ENCODE measurements at places on chromosomes 6 and 20. TPM values are rescaled to one million over a fixed set of nuclear protein-coding genes. Genes with fewer than 3 reads are reported as not detected.

REV3L gene
- 11.7 TPM for total RNA-seq

DNMT3B gene
- 1.6 TPM for total RNA-seq

MDFI gene
- not detected for total RNA-seq

LPIN3 gene
- total RNA-seq: 32.2 TPM

GSTA2 gene
- total RNA-seq: 45.2 TPM

CAP2 gene
- total RNA-seq: 2.5 TPM

OLIG3 gene
- not detected for total RNA-seq

MRAP2 gene
- total RNA-seq: 0.13 TPM

EFCAB8 gene
- 0.15 TPM for total RNA-seq

C6orf15 gene
- total RNA-seq: not detected

KCNQ2 gene
- total RNA-seq: not detected

SYNE1 gene
- 31.3 TPM for total RNA-seq

CFAP206 gene
- not detected for total RNA-seq

DNA sequence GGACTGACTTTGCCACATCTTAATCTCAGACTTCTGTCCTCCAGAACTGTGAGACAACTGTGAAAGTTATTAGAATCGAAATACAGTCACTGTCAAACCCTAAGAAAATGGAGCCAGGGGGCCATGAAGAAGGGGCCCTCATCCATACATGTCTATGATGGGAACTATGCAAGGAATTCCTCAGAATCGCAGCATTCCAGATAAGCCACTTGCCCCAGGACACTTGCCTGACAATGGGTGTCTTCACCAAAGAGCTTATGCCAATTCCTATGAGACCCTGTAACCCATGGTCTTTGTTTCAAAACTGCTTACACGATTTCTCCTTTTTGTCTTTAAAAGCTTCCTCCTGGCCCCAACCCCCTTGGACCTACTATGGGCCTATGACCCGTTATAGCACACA, 90.4 kb upstream of the FOXP4 start:
- DNase-seq: no peak

DNA sequence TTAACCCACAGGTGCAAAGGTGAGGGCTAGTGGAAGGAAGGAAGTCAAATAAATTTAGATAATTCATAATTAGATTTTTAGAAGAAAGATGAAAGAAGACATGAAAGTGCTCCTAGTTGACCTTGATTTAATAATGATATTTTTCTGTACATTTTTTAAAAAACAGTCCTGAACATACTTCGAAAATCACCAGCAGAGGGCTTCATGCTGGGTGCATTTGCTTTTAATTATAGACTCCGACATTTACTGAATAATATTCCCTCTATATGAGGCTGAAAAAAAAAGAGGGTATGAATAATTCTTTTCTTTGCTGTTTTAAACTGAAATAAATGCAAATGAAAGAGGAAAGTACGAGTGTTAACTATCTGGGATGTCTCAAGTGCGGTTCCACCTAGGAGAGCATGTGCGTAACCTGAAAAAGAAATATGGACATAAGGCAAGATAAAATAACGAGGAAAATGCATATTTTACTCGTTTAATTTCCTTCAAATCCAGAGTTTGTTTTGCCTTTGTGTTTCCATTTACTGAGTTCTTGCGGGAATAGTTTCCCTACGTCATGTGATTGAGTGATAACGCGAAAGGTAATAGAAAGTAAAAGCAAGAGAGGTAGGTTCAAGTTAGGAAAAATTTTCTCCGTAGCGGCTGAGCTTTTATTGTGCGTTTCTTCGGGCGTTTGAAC, 3.1 kb upstream of the TFAP2B start:
- no peak for DNase-seq

- DNase-seq: no peak
These were observed 546.9 kb downstream of the HACE1 start for GRCh38 chr6:104312851-104313250.

DNA sequence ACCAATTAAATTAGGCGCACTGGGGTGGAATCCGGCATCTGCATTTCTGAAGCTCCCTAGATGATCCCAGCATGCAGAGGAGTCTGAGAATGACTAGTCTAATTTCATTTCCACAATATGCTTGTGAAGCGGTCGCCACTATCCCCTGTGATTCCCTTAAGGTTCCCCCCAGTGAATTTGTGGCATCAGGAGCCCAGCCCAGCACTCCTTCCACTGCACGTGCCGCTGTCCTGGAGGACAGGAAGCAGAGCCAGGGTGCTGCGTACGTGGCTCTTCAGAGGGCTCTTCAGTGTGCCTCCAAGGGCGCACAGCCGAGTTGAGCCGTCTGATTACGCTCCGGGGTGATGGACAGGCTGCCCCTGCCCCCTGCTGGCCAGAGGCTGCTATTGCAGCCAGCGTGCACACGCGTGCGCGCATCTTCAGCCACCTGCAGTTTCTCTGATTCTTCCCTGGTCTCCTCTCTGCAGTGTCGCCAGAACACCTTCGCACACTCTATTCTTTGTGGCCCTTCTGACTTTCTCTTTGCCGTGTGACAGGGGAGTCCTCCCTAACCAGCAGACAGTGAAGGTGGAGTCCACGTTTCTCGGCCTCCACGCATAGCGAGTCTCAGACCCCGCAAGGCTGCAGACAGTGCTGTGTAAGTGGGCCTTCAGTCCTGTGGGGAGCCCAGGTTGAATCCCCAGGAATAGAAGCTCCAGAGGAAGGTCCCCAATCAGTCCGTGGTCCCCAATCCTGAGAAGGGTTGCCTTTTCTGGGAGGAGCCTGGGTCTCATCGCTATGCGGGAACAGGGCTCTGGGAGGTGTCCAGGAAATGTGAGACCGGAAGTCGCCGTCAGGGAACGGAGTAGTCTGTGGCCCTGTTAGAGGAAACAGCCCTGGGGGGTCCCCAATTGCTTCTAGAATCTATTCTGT, 16.5 kb upstream of the NCR2 start:
- DNase-seq: peak; percentile 81

- DNase-seq: no peak
These were observed 19.0 kb upstream of the MAP3K7 start for GRCh38 chr6:90605749-90606340.

GRCh38 chr6:99330159-99330558, 19.3 kb downstream of the FAXC start:
- peak; percentile 49 for DNase-seq

DNA sequence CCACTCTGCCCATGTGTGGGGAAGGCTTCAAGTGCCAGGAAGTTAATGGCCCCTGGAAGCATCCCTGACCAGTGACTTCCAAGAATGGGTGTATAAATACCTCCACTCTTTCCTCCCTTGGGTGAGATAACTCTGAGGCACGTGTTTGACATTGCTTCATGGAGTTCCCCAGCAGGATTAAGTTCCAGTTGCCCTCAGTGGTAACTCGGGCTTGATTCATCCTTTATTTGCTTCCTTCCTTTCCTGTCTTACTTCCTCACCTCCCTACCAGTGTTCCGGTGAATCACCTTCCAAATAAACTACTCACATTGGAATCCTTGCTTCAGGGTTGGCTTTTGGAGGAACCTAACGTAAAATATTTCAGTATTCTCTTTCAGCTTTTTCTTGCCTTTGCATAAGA, 84.6 kb upstream of the JAG1 start:
- no peak for DNase-seq

- DNase-seq: no peak
These were observed 17.9 kb upstream of the FKBP1C start for GRCh38 chr6:63193324-63193723.

GRCh38 chr20:49616154-49617007, 48.4 kb upstream of the PTGIS start:
- no peak for DNase-seq

DNA sequence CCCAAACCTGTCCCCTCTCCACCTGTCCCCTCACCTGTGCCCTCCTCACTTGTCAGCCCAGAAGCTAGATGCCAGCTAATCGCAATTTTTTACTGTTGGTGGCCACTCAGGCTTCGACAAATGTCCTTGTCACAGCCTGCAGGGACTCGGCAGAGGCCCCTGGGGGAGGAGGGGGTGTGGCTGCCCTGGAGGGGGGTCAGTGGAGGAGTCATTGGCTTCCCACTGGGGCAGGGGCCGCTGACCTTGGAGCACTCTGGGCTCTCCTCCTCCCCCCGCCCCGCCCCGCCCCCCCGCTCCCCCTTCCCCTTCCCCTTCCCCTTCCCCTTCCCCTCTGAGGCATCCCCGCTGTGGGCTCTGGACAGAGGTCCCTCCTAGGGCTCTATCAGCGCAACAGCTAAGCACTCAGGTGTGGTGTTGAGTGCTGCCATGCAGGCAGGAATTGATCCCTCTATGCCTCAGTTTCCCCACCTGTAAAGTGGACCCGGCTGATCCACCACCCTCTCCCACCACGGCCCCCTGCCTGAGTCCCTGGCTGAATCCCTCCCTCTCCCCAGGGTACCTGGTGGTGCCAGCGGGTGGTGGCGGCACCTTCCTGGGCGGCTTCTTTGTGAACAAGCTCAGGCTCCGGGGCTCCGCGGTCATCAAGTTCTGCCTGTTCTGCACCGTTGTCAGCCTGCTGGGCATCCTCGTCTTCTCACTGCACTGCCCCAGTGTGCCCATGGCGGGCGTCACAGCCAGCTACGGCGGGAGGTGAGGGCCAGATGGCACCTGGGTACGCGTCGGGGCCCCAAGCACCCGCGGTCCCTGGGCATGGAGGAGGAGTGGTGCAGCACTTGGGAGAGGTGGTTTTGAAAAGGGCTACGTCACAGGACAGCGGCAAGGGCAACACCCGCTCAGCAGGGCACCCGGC, 23.8 kb downstream of the SLCO4A1 start:
- no peak for DNase-seq

DNA sequence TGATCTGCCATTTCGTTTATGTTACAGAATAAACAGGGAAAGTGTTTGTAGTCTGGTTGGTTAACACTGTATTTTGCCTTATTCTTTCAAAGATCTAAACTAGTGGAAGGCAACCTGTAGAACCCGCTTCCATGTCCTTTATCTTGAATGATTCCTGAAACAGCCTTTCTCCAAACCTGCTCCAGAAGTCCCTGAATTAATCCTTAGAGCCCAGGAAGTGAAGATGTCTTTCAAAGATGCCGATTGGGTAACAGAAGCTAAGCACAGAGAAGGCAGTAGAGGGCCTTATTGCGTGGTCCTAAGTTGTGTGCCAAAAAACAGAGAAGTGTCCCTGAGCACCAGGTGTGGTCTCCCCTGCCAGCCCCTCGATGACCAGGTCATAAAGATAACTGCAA, 19.2 kb upstream of the ZSCAN16 start:
- DNase-seq: no peak

DNA sequence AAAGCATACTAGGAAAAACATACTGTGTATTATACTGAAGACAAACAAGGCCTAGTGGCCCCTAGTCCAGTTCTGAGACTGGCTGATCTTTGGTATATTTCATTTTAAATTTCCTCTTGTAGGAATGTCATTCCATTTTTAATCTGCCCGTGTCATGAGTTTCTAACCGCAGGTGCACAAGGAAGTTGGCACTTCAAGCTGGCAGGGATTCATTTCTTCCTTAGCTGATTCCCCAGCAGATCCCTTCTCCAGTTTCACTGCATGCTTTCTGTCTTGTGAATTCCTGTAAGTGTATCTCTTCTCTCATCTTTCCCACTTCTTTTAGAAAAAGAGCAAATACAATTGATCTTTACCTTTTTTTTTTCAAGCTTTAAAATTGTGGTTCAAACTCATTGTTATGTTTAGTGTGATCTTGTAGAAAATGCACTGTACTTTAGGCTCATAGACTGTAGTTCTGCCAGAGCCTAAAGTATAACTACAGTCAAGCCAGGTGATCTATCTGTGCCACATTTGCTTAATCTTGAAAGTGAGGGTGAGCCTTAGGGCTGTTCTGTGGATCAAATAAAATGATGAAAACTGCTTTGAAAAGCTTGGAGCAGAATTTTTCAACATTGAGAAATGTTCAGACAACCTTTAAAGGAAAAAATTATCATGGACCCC, 37.0 kb downstream of the RNF217 start:
- DNase-seq: no peak

GRCh38 chr20:58690396-58691135, 2.0 kb upstream of the NPEPL1 start:
- DNase-seq: peak; percentile 21

DNA sequence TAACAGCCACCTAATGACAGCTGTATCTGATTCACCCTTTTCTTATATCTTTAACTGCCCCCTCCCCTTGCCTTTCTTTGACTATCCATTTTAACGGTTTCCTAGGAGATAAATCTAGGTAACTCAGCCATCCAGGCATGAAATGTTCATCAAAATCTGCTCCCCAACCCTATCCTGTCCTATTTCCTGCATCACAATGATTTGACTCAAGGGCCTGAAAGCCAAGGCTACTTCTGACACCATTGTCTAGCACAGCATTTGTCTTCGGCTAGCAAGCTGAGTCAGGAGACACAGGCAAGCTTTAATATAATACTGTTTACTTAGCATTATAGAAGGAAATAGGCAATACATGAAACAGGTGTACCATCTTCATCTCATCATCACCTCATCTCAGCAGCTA, 31.6 kb upstream of the MANEA start:
- no peak for DNase-seq

DNA sequence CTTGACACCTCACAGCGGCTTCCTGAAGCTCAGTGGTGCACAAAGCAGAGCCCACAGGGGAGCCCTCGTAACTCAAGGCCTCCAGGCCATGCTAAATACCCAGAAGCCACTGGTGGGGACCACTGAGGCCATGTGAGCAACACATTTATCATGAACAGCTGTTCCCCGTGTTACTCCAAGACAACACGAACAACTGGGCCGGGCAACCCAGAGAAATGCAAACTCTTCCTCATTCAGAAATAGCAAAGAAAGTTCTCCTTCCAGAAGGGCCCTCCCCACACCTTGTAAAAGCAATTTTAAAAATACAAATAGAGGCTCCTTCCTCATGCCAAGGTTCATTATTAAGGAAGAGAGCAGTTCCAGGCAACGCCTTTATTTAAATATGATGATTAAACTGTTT, 36.3 kb upstream of the SLCO4A1 start:
- no peak for DNase-seq

- DNase-seq: no peak
These were observed 250.4 kb downstream of the C6orf118 start for GRCh38 chr6:165059032-165059431.

DNA sequence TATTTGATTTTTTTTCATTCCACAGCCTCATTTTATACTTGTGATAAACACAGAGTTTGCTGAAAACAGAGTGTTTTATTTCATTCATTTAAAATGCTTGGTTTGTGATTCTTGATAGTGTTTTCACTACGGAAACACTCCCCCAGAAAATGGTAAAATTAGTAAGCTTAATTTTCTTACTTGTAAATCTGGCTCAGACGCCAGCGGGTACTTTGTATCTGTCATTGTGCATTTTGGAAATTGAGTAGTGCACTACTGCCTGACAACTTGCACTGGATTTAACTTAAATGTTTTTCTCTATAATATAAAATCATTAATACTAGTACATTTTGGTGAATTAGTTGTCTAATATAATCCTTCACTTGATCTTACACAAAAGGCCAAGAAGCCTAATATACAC, 37.0 kb upstream of the HINT3 start:
- DNase-seq: no peak

- DNase-seq: no peak
These were observed 153.9 kb upstream of the RAB32 start for GRCh38 chr6:146389740-146390139.

GRCh38 chr6:154390034-154390433, 33.4 kb upstream of the IPCEF1 start:
- DNase-seq: no peak

DNA sequence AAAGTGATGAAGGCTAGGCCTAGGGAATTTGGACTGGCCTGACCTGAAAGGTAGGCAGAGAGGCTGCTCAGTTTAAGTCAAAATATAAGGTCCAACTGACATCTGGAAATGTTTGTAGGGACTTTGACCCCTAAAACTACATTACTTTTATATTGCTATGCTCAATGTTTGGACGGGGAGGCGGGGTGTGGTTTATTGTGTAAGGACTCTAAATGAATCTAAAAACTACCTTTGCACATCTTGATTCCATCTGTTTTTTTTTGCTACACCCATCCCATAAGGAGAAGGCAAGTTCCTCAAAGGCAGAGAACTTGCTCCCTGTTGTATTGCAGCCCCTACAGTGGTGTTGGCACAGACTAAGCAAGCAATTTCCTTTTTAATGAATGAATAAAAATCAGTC, 227.1 kb downstream of the HACE1 start:
- no peak for DNase-seq
